G401 (cell line): ENCODE measurements at places on chromosomes 2 and 18. TPM values are rescaled to one million over a fixed set of nuclear protein-coding genes. Genes with fewer than 3 reads are reported as not detected.

DNA sequence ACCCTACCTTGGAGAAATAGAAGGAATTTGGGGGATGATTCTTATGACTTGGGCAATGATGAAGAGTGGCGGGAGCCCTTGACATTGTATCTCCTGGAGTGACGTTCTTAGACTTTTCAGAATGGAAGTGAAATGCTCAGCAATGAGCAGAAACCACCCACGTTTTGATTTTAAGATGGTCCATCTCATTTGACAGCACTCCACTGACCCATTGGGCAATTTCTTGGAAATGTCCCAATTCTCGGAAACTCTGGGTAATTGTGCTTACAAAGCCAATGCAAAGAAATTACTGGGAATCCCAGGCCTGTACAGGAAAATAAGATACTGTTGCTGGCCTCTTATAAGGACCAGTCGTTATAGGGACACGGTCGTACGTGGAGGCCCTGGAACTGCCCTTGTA, 170.0 kb upstream of the COPS8 start:
- DNase-seq = no peak

- DNase-seq = no peak
Observed at GRCh38 chr2:179311101-179311500, 46.5 kb upstream of the SESTD1 start.

- DNase-seq = peak; percentile 41
Observed at GRCh38 chr18:2971741-2972552, 41.0 kb downstream of the LPIN2 start.

DNA sequence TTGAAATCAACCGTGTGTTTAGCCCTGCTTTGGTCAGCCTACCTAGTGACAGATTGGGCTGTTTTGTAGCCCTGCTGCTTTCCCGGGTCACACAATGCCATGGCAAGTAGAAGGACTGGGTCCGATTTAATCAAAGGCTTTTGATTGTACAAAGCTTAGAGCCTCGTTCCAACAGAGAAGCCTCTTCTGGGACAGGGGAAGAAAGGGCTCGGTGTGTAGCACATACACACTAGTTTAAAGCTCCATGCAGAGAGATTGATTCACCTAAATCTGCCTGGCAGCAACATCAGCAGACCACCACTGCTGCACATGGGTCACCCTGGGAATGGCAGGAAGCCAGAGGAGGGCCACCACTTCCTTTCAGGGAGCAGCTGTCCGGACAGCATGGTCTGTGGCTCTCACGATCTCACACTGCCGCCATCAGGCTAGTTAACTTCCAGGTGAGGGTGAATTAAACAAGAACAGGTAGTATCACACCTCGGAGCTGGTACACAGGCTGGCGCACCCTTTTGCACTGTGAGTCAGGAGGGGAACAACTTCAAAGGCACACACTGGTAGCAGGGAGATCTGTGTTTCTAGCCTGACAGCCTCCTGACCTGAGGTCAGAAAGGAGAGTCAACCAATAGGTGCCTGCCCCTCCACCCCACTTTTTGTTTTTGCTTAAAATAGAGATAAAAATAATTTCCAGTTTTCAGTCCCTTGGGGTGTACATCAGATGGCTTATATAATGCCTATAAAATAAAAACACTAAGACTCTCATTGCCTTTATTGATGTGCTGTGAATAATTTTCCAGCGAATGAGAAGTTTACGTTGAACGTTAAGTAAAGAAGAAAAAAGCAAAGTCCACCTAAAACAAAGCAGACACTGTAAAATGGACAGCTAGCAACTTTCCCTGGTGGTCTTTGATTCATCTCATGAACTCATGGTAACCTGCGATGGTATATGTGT, 108.5 kb downstream of the CDCA7 start:
- no peak for DNase-seq

DNA sequence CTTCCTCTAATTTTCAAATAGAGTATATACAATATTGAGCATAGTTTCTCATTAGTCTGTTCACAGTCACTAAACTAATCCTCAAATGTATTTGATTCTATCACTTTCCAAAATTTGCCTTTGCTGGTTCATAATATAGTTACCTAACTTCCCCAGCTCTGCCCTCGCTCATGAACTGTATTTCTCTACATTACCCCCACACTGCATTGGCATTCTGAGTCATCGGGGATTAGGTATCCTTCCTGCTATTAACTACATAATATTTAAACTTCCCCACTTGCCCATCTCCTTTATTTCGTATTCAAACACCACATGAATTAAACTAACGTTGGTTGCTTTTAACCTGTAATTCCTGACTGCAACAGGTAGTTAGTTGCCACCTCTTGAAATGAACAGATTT, 14.8 kb upstream of the CLASP1 start:
- no peak for DNase-seq

DNA sequence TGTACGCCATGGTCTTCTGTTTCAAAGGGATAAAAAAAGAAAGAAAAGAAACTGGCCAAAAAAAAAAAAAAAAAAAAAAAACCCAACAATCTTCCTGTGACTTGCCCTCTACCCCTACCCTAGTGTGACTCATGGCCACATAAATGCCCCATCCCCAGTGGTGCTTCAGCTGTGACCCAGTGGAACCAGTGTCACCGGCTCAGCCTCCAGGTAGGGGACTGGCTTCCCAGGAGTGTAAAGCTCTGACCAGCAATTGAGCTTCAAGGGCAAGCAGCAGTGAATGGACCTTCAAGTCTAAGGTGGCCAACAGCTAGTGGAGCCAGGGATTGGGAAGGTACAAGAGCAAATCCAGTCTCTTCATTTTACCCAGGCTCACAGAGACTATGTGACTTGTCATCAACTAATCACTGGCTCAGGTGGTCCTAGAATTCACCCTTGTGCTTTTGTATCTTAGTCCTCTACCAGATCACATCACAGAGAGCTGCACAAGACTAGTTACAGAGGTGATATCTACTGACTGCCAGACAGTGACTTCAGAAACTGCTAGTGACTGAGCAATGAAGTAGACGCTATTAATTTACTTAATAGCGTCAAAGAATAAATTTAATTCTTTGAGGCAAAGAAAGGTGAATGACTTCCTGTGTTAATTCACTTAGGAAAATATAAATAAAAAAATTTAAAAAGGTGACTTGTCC, 1.3 kb upstream of the TGFBRAP1 start:
- no peak for DNase-seq

- DNase-seq = no peak
Observed at GRCh38 chr2:61715506-61715905, 138.4 kb downstream of the FAM161A start.

- DNase-seq = no peak
Observed at GRCh38 chr2:106285237-106285829, 91.2 kb upstream of the UXS1 start.

DNA sequence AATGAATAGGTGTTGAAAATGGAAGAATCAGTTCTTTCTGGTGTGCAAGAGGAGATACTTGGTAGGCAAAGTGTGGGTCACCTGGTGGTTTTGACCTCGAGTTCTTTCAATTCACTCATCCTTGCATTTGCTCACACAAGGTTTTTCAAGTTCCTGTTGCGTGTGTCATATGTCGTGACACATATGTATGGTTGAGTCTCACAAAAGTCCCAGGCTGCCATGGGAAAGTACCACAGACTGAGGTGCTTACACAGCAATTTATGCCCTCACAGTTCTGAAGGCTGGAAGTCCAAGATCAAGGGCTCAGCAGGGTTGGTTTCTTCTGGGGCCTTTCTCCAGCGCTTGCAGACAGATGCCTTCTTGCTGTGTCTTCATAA, 64.4 kb downstream of the NCK2 start:
- DNase-seq = no peak

DNA sequence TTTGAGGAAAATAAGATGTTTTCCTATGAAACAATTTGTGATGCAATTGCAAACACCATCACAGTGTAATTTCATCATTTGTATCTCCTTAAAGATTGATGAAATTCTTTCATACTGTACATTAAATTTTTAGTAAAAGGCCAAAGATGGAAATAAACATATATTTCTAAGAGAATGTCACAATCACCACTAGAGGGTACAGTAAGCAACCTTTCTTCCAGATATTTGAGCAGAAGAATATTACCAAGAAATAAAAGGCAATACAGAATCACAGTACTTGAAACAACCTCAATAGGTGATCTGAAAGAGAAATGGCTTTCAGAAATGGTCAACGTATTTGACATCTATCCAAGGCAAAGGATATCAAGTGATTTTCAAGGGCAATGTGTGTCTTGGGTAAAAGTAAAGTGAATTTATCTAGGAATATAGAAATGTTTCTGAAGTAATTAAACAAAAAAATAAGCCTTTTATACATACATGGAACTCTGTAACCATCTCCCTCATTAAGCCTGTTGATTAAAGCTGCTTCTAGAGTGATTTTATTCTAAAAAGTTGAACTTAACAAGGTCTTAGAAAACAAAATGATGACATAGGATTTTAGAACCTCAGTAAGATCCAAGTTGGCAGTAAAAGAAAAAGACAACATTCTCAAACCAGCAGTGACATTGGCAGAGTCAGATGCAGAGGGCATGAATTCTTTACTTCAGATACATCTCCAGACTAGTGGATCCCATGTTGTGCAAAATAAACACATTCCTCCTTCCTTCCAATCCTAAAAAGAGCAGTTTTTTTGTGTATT, 90.3 kb upstream of the SESTD1 start:
- DNase-seq = no peak

- no peak for DNase-seq
Observed at GRCh38 chr18:39057423-39058064, 1491.9 kb upstream of the CELF4 start.

DNA sequence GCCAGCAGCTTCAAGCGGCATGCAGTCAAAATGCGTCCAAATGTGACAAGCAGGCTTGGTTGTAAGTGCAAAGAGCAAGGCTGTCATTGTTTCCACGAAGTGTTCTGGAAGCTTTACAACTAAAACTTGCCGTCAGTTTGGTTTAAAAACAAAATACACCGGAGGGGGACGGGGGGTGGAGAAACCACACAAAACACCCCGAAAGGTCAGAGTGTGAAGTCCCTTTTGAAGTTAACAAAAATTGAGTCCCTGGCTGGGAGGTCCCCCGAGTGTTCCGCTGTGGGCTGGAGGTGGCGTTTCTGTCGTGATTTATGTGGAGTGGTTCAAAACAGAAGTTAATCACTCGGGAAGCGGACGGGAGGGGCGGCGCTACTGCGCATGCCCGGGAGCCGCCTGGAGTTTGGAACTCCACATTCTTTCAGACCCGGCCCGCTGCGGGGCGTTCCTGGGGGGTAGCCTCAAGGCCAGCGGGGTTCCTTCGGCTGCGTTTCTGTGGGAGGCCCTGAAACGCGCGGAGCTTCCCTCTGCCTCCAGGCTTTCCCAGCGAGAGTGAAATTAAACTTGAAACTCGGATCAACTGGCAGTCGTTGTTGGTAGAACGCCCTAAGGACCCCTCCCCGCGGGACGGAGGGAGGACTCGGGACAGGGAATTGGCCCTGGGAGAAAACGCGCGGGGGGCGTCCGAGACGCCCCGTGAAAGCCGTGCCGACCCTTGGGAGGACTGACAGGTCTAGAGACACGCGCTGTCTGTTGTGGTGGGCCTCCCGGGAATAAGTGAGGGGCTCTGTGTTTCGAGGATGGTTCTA, 1.4 kb downstream of the TGIF1 start:
- DNase-seq = peak; percentile 70

GRCh38 chr2:36245651-36246050, 109.9 kb upstream of the CRIM1 start:
- no peak for DNase-seq

DNA sequence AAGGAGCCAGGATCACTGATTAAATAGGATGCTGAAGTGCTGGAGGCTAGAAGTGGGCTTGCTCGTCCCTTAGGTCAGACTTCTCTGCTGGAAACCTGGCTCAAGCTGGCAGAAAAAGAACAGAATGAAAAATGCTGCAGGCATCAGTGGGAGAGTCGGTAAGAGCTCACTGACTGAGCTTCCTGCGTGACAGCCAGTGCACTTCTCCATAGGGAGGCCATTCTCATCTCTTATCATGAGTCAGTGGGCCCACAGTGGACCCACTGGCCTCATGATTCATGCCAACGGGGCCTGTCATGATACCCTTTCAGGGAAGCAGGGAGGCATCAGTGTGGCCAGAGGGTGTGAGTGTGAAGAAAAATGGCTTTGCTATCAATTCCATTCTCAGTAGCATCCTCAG, 498.2 kb downstream of the PTPRM start:
- DNase-seq = no peak

DNA sequence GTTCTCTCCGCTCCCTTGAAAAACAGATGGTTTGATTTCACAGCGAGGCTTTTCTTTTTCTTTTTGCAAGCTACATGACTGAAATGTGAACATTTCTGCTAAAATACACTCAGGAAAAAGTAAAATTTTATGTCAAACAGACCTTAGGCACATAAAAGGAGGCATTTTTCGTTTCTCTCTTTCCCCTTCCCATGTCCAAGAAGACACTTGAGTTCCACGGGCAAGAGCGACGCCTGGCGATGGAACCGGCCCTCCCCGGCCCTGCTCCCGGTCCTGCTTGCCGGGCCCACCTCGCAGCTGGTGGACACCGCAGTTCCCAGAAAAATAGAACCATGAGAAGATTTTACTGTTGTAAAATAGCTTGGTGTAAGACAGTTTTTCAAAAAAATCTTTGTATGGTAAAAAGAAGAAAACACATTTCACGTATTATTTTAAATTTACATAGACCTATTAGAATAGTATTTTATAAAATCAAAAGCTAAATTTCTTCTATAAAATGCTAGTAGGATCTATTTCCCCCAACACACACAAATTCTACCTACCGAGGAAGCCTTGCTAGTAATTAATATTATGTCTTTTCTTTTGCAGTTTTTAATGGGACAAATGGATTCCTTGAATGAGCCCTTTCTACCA, 2.3 kb upstream of the ALKAL2 start:
- DNase-seq = peak; percentile 62

- no peak for DNase-seq
Observed at GRCh38 chr18:61096226-61096625, 237.0 kb upstream of the CDH20 start.

- DNase-seq = no peak
Observed at GRCh38 chr2:237496428-237496827, 9.4 kb downstream of the MLPH start.

- DNase-seq = no peak
Observed at GRCh38 chr2:162734866-162735265, 103.7 kb downstream of the KCNH7 start.

DNA sequence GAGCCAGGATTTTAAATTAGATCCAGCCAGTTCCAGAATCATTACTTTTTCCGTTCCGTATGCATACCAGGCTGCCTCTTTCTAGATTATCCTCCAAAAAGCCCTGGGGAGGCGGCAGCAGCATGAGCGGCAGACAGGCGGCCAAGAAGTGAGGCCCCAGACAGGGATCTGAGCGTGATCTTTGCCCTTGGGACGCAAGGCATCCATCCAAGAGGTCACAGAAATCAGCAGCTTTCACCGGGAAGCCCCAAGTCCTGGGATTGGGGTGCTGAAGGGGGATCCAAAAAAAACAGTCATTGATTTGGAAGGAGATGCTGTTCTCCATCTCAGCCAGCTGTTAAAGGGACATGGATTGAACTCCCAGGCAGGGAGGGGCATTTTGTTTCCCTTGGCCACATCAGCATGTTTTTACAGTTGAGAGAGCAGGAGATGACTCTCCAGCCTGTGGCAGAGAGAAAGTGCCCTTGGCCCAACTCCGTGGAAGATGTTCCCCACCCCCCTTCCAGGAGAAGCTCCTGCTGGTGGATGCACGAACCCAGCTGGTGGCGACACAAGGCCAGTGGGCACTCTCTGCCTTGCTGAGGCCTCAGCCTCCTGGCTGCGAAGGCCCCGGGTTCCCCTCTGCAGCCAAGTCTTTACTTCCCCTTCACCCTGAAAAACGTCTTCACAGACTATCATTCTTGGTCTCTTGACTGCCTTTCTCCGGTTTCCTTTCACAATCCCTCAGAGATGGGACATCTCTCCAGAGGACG, 265.6 kb downstream of the ANAPC1 start:
- DNase-seq = no peak

The ELAC1 gene
- total RNA-seq = 18.5 and 24.6 TPM in 2 replicates

The RFTN2 gene
- total RNA-seq = not detected in 2 replicates

The PLGLB1 gene
- 0.92 and 1.4 TPM in 2 replicates for total RNA-seq

The ACAA2 gene
- 152 and 157 TPM in 2 replicates for total RNA-seq

The OTOS gene
- not detected in 2 replicates for total RNA-seq
